Thoracic aorta (tissue), 2 donors: ENCODE measurements at places on chromosomes 4 and X. TPM values are rescaled to one million over a fixed set of nuclear protein-coding genes. Genes with fewer than 3 reads are reported as not detected.

The SSX4 gene
- total RNA-seq, result not detected

The NAP1L3 gene
- 14.0 TPM for total RNA-seq

GRCh38 chr4:81756973-81757372, 285.3 kb upstream of the RASGEF1B start:
- no peaks in the 10 kb centered on the region for H3K27me3 ChIP-seq
- no peak overlapping the region for H3K4me3 ChIP-seq
- no peak for DNase-seq
- H3K4me1 ChIP-seq, result no peaks in the 10 kb centered on the region
- H3K27ac ChIP-seq, result no peak overlapping the region

GRCh38 chr4:137614491-137614890, 82.2 kb upstream of the PCDH18 start:
- H3K36me3 ChIP-seq, result no peaks in the 10 kb centered on the region
- no peak for DNase-seq
- no peaks in the 10 kb centered on the region for H3K27me3 ChIP-seq
- no peak overlapping the region for H3K27ac ChIP-seq

- peaks cover 29% of the 10 kb centered on the region for H3K4me1 ChIP-seq
- no peak overlapping the region for H3K4me3 ChIP-seq
- H3K27me3 ChIP-seq, result no peaks in the 10 kb centered on the region
Observed at GRCh38 chr4:151218343-151218742, 58.6 kb upstream of the PRSS48 start.
